Tibial nerve (tissue), 4 donors: ENCODE measurements at places on chromosomes 2 and 18.

DNA sequence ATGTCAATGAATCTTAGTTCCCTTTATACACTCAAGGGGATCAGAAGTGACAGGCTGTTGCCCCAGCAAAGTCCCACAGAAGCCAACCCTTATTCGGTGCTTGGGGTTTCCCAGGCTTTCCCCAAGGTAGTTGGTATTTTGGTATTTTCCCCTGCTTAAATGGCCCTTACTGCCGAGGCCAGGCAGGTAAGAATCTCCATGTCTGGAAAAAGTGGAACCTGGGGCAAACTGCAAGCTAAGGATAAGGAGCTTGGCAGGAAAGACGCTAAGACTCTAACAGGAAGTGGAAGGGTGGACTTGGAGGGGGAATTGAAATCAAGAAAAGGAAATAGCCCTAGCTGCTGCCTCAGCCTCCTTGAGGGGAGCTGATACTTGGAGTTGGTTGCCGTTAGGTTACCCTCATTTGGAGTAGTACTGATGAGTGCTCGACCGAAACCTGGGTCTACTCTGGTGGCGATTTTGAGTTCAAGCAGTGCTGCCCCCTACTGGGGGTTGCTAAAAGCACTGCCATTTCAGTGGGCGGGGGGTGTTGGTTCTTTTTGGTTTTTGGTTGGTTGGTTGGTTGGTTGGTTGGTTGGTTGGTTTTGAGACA is 3.3 kb upstream of the GPBAR1 start:
- DNase-seq, result no peak

DNA sequence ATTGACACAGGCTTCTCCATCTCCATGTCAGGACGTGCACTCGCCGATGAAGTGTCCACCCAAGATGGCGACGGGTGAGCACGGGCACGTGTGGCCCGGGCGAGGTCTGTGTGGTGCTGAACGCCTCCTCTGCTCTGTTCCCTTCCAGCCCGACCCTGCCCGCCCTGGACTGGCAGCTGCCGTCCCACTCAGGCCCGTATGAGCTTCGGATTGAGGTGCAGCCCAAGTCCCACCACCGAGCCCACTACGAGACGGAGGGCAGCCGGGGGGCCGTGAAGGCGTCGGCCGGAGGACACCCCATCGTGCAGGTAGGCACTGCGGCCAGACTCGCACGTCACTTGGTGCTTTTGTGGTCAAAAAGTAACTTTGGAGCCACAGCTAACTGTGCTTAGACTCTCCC is 37.7 kb downstream of the NFATC1 start:
- DNase-seq, result no peak

- DNase-seq, result no peak
These were observed 811 bp downstream of the ADD2 start for GRCh38 chr2:70767079-70767698.

DNA sequence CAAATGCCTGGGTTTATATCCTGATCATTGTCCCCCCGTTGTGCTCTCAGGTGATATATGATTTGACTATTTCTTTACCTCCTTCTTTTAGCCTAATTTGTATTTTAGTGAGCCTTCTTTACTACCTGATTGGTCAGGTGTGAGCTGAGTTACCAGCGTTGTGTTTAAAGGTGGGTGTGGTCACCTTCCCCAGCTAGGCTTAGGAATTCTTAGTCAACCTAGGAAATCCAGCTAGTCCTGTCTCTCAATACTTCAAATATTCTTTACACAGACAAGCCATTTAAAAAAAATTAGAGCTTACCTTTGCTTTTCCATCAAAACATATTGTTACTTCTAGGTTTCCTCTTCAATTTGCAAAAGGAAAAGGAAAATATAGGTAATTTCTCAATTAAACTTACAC is 30.2 kb downstream of the KYNU start:
- DNase-seq, result no peak

- DNase-seq, result no peak
These were observed 660.5 kb downstream of the LRRTM4 start for GRCh38 chr2:76861708-76862107.

- no peak for DNase-seq
These were observed 124.3 kb downstream of the XRCC5 start for GRCh38 chr2:216233281-216233995.

DNA sequence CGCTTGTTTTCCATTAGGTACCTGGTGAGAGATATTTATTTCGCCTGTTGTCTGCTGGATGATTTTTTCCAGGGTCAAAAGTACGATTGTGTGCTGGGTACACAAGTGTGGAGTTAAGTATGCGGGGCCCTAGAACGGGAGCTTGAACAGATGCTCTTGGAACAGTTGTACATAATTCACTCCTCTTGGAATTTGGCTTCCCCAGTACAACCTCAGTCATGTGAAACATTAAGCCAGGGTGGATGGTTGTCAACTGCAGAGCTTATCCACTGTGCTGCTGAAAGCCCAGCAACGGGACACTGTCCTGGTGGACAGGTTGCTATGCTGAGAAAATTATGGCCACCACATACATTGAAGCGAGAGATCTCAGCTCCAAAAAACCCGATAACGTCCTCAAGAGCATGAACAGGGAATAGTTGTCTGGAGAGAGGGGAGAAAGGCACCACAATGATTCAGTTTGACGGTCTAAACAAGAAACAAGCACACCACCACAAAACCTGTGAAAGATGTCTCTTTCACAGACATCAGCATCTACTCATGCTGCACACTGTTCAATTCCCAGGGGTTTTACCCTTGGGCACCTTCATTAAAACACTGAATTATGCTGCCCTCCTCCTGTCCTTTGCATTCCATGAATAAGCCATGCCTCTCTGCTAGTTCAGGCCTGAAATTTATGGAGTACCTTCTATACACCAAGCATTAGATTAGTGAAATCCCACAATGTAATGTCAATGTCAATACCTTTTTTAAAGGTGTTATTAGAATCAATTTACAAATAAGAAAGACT is 176.8 kb upstream of the TRIB2 start:
- DNase-seq, result no peak

GRCh38 chr2:47057687-47058002 is 97.5 kb downstream of the STPG4 start:
- DNase-seq, result no peak

- DNase-seq, result no peak
These were observed 88.4 kb downstream of the ALPK2 start for GRCh38 chr18:58540381-58540943.

- DNase-seq, result no peak
These were observed 105.0 kb downstream of the FIGN start for GRCh38 chr2:163630836-163631235.

- DNase-seq, result no peak
These were observed at the start of gene GALNT13 for GRCh38 chr2:153871231-153872221. Gene GALNT13 (plus strand): TSS chr2:153871922.

GRCh38 chr2:42378415-42378814 is 17.4 kb upstream of the COX7A2L start:
- no peak for DNase-seq

- DNase-seq, result no peak
These were observed 136.4 kb downstream of the LRRC30 start for GRCh38 chr18:7367336-7367735.

DNA sequence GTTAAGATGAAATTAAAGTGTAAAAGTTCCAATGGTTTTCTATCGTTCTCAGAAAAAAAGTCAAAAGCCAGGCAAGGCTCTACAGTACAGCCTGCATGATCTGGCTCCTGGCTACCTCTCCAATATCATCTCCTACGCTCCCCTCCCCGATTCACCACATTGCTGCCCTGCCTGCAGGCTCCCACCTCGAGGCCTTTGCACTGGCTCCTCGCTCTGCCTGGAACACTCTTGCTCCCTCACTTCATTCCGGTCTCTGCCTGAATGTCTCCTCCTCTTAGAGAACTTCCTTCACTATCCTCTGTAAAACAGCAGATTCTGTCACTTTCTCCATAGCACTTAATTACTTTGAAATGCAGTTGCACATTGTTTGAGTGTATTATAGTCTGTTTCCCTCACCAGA is 72.5 kb downstream of the KLF7 start:
- DNase-seq, result no peak

GRCh38 chr18:70154591-70155194 is 50.8 kb downstream of the RTTN start:
- DNase-seq, result no peak

DNA sequence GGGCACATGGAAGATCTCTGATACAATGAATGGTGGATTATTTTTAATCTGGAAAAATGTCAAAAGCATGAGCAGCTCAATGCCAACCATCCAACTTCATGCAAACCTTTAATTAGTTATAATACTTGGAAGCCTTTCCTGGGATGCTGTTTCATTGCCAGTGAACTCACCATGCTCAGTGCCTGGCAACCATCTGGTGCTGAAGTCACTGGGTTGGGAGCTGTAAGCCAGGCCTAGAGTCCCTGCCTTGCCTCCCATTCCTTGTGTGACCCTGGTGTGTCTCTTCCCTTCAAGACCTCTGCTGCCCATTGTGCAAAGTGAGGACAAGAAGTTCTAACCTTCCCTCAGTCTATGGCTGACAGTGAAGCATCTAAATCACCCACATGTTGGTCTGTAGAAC is 458.7 kb downstream of the RNF144A start:
- no peak for DNase-seq

- no peak for DNase-seq
These were observed 129.3 kb downstream of the PRKCE start for GRCh38 chr2:45780541-45781463.

DNA sequence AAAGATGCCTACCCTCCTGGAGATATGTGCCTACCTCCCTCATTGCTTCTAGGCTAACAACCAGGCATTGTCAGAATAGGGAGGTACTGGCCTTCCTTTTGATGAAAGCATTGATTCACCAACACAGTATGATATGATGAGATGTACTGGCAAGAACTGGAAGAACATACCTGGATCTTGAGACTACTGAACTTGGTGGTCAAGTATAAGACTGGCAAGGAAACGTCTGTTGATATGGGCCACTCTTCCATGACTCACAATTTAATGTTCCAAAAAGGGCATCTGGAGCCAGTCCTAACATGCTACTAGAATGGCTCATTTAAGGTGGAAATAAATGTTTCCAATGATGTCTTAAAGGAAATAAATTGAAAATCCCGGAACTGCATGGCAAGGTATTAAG is 18.1 kb downstream of the DTNB start:
- no peak for DNase-seq

DNA sequence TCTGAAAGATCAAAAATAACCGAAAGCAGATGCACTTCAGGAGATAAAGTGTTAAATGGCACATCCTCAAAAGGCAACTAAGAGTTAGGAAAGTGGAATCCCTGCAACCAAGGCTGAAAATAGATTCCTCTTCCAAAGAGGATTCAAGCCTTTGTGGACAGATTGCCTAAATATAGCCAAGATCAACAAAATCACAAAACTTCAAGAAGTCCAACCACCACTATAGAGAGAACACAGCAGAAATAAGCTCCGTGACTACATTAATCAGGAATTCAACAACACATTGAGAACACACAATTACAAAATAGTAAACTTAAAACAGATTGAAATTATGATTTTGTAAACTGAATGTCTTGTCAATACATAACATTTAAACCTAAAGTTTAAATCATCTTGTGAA is 165.7 kb downstream of the LNPK start:
- no peak for DNase-seq

DNA sequence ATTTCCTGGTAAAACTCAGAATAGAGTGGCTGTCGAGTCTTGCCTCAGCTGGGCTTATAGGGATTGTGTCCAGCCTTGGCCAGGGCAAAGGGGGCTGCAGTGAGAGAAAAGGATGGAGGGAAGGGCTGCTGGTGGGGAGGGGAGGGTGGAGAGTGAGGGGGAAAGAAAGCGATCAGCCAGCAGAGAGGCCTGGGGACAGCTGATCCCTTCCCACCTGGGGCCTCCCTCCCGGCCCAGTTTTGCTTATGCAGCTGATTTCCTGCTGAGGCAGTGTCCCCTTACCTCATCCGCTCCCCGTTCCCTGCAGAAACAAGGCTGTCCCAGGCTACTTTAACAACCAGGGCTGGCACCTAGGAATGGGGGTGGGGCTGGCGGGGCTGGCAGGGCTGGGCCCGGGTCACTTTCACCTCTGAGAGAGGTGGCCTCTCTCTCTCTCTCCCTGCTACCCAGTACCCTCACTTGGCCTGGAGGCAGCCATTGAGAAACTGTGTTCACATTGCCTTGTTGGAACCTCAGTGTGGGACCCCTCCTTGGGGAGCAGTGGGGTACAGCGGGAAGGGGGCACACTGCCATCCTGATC is 12.2 kb upstream of the GMPPA start:
- DNase-seq, result no peak

GRCh38 chr2:63875559-63876245 is 34.0 kb downstream of the UGP2 start:
- no peak for DNase-seq

GRCh38 chr2:220053919-220054318 is 426.5 kb downstream of the SLC4A3 start:
- no peak for DNase-seq

DNA sequence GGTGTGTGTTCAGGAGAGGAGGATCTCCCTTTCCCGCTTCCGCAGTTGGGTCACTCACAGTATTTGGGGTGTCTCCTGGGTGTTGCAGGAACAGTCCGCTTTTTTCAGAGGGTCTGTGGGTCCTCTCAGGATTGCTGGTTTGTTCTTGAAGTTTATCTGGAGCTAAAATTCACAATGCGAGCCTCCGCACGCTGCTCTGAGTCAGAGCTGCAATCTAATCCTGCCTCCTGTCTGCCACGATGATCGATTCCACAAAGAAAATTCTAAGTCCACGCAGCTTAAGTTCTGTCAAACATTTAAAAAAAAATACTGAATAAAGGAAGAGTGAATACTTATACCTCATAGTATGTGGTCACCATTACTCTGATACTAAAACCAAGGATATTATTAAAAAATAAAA is 76.5 kb downstream of the RAD51AP2 start:
- no peak for DNase-seq

DNA sequence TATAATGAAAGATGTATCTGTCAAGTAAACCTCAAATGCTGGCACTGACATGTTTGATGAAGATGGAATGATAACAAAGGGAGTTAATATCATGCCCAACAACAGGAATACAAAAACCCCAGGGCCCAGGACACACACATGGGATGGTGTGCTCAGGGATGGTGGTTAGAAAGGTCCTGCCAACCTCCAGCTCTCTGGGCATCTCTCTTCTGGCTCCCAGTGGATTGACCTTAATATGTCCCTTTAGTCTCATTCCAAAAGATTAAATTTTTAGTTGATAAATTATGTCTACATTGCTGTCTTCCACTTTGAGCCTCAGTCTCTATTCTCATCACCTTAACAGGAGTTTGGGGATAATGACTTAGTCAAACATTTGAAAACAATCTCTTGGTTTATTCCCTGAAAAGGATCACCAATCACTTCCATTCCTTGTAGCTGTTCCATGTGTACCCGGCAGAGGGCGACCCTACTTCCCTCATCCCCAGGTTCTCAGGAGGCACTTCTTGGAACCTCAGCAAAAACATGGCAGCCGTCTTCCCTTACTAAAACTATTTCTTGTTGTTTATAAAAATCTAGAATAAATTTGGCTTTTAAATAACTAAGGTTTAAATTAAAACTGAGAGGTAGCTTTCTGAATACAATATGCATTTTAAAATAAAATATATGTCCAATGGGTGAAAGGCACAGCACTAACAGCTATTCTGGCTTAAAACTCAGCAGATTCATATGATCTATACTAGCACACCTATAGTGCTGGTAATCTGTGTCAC is 29.6 kb downstream of the MCEE start:
- peak; percentile 17 for DNase-seq

DNA sequence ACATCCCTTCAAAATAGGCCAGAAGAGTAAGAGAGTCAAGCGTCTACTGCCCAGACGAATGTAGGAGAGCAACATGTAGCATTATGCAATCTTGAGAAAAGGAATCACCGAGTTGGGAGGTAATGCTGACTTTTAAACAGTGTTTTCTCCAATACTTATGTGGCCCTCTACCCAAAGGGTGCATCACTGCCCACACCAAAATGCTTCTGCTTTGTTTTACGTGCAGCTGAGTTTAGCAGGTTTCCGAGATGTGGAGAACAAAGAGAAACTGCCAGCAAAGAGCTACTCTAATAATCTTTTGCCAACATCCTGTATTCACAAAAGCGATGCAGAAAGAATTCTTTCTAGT is 63.4 kb upstream of the ZEB2 start:
- no peak for DNase-seq
